Cardiac septum (tissue), 1 donor: ENCODE measurements at places on chromosomes 2 and 18.

DNA sequence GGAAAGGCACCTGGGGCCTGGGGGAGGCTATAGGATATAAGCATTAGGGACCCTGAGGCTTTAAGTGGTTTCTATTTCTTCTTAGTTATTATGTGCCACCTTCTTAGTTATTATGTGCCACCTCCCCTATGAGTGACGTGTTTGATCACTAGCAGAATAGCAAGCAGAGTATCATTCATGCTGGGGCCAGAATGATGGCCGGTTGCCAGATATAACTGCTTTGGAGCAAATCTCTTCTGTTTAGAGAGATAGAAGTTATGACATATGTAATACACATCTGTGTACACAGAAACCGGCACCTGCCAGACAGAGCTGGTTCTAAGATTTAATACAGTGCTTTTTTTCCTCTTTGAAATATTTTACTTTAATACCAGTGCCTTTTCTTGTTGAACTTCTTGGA, 29.4 kb downstream of the LIPG start:
- DNase-seq: no peak

DNA sequence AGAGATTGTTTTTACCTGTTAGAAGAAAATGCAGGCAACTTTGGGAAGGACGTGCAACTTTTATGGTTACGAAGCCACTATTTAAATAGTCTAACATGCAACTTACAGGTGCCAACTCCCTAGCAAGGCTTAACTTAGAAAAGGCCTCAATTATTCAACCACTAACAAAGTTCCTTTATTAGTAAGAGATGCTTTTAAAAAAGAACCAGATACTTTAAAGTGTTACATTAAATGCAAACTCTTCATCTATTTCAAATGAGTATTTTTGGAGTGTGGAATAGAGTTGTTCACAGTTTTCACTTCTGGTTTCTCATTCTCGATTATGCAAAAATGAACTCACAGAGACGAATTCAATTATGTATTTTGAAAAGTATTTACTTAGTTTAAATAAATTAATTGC, 51.7 kb downstream of the PELI1 start:
- DNase-seq: no peak

DNA sequence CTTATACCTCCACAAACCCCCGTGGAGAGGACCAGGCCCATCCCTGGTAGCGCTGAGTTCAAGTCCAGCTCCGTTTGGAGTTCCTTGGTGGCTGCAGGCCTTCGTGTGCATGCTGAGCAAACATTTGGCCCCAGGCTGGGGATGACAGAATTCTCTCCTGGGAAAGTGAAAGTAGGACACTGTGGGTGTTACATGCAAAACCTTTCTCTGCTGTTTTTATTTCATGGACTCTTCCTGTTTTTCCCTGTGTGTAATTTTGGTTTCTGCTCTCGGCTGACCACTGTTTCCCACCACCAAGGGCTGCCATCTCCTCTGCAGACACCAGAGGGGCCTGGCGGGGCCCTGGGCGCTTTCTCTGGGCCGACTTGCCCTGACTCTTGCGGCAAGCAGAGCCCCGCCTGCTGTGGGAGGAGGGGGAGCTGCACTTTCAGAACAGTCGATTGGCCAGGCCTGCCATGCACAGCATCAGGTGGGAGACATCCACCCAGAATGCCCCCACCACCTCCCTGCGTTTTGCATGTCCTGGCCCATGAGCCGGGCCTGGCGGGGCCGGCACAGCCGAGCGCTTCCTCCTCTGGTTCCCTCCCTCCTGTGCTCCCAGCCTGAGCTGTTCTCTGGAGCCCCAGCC, 102.4 kb downstream of the CABLES1 start:
- peak; percentile 81 for DNase-seq

GRCh38 chr18:49228187-49228586, 232.3 kb downstream of the DYM start:
- DNase-seq: no peak

GRCh38 chr2:10954856-10955818, 43.4 kb downstream of the KCNF1 start:
- DNase-seq: no peak

GRCh38 chr2:151730262-151730975, 3.9 kb downstream of the NEB start:
- no peak for DNase-seq

GRCh38 chr18:77223653-77224052, 26.0 kb upstream of the GALR1 start:
- no peak for DNase-seq

DNA sequence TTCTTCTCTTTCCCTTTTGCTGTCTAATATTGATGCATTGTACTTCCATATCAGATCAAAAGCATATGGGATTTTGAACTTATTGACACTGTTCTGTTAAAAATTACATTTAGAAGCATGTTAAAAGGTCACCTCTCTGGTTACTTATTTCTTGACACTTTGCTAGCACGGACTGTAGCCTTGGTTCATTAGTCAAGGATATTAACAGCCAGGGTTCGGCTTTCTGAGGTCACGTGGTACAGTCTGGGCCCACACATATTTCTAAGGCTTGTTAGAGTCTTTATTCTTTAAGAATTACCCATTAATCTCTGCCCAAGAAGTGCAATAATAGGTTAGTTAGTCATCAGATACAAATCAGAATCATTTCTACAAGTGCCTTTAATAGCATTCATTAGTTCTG, 1035.8 kb upstream of the FANCL start:
- no peak for DNase-seq

DNA sequence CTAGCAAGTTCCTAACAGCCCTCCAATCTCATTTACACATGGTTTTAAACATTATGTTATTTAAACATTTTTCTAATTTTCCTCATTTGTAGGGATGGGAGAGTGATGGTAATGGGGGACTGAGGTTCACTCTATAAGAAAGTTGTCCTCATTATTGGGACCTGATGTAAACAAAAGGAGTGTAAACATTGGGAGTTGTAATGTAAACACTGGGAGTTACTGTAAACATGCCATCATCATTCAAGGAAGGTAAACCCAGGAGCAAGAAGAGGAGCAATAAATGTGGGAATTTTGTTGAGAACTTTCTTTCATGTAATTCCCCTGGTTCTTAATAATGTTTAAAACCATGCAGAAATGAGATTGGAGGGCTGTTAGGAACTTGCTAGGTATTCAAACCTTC, 17.8 kb downstream of the RFTN2 start:
- DNase-seq: no peak
